ENCODE measurements at places on chromosomes 1 and 21.

DNA sequence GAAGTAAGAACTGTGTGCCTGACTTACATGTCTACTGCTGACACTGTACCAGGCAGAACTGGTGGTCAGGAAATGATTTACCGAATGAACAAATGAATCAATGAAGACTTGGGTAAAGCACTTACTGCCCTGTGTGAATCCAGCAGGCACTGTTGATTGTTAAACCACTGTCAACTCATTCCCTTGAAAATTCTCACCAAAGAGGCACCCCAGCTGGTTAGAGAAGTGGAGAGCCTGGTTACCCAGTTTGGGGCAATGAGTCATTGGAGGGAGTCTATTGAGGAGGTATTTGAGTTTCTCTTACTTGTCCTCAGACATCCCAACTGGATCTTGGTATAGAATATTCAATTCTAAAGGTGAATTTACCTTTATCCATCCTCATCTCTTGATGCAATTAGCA is 34.2 kb downstream of the JUN start:
- DNase-seq, result no peak

DNA sequence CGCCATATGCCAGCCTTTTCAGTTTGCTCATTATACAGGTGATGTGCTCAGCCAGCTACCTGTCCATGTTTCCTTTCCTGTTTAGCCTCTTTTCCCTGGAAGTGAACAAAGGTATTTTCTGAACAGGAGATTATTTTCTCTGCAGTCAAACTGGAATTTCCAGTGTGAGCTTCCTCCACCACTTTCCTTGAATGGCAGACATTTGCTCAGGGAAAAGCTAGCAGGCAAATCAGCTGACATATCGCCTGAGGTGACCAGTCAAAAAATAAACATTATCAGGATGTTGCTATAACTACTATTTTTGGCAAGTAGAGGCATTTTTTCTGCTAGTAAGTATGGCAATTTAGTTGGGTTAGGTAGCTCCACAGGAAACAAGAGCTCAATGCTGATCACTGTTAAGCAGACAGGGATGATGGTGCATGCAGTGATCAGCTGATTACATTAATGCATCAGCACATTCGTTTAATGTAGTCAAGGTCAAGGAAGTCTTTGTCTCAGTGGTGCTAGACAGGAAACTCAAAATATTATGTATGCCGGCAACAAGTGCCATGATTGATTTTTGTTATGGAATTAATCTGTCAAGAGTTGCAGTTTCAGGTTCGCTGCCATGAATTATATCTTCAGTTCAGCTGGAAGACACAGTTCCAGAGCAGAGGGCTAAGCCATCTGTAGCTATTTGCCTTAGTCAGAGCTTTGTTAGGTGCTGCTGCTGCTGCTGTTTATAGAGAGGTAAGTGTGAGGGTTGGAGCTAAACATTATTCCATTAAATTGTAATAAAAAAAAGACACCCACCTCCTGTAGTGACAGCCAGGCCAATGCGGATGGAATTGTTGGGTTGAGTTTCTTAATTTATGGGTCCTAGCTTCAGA is 179.7 kb upstream of the ST6GALNAC5 start:
- DNase-seq, result no peak

DNA sequence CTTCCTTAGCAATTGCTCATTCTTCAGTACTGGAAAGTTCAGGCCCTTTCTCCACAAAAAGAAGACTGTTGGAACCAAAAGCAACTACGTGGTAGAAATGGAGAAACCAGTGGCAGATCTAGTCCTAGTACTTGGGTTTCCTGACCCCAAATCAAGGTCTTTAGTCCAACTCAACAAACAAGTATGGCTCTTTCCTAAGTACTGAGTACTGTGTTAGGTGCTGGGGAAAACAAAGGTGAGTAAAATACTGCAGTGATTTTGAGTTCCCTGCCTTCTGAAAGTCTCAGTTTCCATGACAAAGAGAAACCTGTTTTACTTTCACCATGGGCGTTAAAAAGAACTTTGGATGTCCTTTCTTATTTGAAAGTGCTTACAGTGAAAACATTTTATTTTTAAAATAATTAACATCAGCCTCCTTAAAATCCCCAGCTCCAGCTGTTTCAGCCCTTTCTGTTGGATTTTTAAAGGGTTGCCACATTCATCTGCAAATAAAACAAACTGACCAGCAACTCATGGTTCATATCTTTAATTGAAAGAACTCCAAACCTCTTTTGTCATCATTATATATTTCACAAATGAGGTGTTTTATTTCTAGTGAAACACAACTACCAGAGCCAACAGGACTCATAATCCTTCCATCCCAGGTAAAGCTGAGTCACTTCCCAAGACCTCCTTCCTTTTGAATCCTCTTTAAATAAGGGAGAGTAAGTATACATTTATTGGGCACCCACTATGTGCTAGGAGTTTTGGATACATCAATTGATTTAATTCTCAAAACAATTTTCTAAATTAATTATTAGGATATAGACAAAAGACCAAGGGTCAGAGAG is 35.4 kb downstream of the PLPP3 start:
- no peak for DNase-seq

DNA sequence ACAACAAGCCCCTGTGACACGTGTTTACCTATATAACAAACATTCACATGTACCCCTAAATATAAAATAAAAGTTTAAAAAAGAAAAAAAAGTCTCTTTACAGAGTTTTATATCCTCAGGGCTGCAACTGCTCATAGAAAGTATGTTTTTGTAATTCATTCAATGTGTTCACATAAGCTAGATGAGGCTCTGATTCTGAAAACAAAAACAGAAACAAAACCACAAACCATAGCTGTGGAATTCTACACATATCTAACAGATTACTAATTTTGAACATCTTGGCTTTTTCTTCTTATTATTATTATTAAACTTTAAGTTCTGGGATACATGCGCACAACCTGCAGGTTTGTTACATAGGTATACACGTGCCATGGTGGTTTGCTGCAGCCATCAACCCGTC is 579.6 kb upstream of the ZRANB2 start:
- no peak for DNase-seq

DNA sequence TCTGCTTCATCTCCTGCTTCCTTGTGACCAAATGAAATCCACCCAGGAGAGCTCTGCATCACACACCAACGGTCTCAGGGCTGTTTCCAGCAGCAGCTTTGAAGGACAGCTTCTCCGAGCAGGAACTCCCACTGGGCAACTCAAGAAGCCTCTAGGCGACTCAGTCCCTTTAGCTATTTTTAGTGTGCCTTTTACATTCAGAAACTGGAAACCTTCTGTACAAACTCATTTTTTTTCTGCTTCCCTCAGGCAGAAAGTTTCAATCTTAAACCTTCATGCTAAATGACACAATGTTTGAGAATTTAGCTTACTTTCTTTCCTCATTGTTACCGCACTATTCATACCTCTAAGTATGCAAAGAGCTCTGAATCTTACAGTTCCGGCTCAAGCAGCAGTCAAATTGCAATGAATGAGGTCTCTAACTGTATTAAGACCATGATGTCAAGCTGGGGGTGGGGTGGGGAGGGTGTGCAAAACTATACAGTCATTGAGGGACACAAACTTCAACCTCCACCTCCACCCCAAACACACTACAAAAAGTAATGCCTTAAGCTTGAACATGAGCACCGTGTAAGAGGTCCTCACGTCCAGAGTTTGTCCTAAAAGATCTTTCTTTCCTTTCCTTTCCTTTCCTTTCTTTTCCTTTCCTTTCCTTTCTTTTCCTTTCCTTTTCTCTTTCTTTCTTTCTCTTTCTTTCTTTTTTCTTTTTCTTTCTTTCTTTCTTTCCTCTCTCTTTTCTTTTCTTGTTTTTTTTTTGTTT is 16.4 kb upstream of the TARBP1 start:
- no peak for DNase-seq

DNA sequence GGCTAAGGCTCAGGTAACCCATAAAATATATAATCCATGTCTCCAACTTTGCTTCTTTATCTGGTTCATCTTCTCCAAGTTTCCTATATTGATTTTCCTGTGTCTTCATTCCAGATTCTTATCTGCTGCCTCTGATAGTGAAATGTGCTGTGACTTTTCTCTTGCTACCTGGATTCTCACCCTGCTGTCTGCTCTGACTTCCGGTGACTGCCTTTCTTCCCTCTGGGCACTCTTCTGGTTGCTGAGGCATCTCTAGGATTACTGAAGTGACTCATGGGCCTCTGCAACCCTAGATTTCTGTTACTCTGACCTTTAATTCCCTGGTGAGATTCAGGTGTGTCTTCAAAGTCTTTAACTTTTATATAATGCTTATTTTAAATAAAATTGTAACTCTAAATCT is 46.9 kb downstream of the GIPC2 start:
- no peak for DNase-seq

GRCh38 chr1:23661887-23662286 is 29.7 kb upstream of the RPL11 start:
- no peak for DNase-seq

GRCh38 chr21:22703521-22703920 is 1705.3 kb downstream of the NCAM2 start:
- no peak for DNase-seq

DNA sequence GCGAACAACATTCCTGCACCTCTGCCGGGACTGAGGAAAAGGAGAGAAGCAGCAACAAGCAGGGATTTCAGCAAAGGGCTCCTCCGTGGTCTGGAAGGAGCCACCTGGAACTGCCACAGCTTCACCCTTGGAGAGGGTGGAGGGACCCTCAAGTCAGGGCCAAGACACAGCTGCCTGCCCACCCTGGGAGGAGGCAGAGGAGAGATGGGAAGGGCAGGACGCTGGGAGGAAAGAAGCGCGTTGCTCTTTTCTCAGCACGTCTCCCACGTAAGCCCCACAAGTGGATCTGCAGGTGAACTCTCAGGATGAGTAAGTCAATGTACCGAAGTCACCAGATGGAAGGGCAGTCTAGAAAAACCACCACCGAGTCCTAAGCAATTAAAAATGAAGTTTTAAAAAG is 39.6 kb downstream of the SLC19A1 start:
- DNase-seq, result no peak

DNA sequence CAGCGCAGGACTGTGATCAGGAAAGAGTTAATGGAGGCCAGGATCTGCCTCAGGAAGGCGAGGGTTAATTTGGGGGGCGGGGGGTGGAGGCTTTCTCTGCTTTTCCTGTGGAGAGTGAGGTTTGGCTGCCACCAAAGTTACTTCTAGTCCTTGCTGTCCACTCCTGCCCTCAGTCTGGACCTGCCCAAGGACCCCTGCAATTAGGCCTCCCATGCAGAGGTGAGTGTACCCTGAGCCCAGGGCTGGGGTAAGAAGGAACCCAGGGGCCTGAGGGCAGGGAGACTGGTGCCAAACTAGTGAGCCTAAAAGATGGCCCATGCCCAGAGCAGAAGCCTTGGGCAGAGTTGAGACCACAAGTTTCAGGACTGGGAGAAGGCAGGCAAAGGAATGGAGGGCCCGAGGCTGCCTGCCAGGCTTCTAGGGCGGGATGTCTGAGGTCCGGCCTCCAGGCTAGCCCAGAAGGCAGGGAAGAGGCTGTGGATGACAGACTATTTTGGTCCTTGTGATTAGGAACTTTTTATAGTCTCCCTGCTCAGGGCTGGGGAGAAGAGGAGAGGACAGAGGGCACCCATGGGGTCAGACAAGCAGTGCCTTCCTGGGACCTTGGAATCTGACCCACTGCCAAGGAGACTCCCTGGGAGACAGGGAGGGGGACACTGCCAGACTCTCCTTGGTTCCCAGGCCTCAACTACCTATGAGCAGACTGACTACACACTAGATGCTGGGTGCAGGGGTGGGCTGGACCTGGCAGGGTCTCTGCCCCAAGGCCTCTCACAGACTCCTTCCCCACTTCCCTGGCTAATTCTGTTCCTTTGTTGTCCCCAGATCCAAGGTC is at the start of gene FAM110D:
TSS of gene FAM110D (plus strand) at position 172 of the 835 bp plus-strand sequence. CDS start 2,213 bp downstream, outside the sequence.
- no peak for DNase-seq

DNA sequence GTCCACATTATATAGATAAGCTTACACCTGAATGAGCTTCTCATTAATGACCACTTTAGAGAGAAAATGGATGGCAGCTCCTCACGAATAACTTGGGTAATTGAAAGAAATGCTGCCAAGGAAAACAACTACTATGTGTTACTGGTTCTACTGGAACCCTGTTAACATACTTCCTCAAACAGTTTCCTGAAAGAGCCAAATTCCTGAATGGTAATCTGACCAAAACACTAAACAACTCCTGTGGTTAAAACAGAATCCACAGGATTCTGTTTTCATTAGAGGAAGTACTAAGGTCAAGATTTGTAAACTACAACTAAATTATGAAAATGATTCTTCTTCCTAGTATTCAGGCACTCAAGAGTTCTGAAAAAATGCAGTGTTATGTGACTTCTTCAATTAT is 107.2 kb downstream of the DNM3 start:
- DNase-seq, result no peak

- DNase-seq, result no peak
Observed at GRCh38 chr1:238604357-238604756, 713.6 kb upstream of the ZP4 start.

DNA sequence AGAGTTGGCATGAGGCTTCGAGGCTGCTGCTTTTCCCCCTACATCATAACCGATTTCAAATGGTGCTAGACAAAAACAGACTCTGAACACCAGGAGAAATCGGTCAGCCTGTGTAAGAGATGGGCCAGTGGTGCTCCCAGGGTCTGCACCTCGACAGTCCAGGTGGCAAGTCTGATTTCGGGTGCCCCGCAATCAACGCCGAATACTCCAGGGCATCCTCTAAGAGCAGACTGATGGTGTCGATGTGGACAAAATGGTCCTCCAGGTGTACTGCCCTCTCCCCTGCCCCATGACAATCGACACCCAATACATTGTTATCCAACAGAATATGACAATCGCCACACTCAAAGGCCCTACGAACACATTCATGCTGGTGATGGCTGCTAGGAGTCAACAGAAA is 50.0 kb downstream of the CD46 start:
- DNase-seq, result no peak

- DNase-seq, result no peak
Observed at GRCh38 chr1:211939876-211940468, 95.4 kb downstream of the INTS7 start.

GRCh38 chr1:208013210-208013609 is 102.3 kb upstream of the CD34 start:
- DNase-seq, result no peak

- no peak for DNase-seq
Observed at GRCh38 chr1:37482004-37482785, 7.8 kb downstream of the ZC3H12A start.

- DNase-seq, result no peak
Observed at GRCh38 chr1:58158506-58159433, 387.8 kb downstream of the OMA1 start.

DNA sequence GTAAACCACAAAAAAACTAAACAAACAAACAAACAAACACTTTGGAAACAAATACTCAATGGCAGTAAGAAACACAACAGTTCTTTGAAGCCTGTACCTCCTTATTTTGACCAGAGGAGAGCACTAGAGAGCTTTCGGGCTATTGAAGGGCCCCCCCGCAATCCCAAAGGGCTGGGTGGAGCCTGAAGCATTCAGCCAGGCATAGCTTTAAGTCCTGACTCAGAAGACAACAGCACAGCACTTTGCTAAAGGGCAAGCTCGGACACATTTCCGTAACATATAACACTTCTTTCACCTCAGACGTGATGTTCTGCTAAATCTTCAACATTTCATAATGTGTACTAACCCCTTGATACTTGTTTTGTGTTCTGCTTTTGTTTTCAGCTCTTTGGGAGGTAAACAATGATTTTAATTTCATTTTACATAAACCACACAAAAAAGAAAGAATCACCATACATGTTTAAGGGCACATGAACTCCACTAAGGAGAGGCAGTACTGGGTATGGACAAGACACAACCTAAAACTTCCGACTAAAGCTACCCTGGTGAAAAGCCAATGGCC is 9.7 kb upstream of the SHCBP1L start:
- peak; percentile 38 for DNase-seq

GRCh38 chr1:195415584-195415983 is 1192.7 kb downstream of the KCNT2 start:
- DNase-seq, result no peak

- DNase-seq, result no peak
Observed at GRCh38 chr1:108725906-108726305, 13.2 kb downstream of the FNDC7 start.

Measured in iPS DF 19.7 (cell line).